Airway epithelial cell (primary cell): ENCODE measurements at places on chromosomes 1 and 21. TPM values are rescaled to one million over a fixed set of nuclear protein-coding genes. Genes with fewer than 3 reads are reported as not detected.

MMEL1 gene
- not detected in 2 replicates for total RNA-seq

APCS gene
- total RNA-seq, result not detected in 2 replicates

MX2 gene
- 0.35 TPM in 1 of 2 replicates, not detected in the other for total RNA-seq

C1QB gene
- total RNA-seq, result not detected in 2 replicates

OR2G6 gene
- total RNA-seq, result not detected in 2 replicates

NR1I3 gene
- total RNA-seq, result not detected in 2 replicates

NBPF4 gene
- not detected in 2 replicates for total RNA-seq

ERO1B gene
- total RNA-seq, result 1.6 and 3.5 TPM in 2 replicates

SLC9C2 gene
- not detected in 2 replicates for total RNA-seq

CHIA gene
- total RNA-seq, result not detected in 2 replicates

CLCA4 gene
- total RNA-seq, result 3.1 and 6.5 TPM in 2 replicates

PRXL2B gene
- total RNA-seq, result 18.0 and 30.4 TPM in 2 replicates

SHISAL2A gene
- total RNA-seq, result 0.14 TPM in 1 of 2 replicates, not detected in the other

FTCD gene
- not detected in 2 replicates for total RNA-seq

SLC2A5 gene
- total RNA-seq, result 0.37 and 0.42 TPM in 2 replicates
